Ovary (tissue), 10 donors: ENCODE measurements at places on chromosomes 5 and 9. TPM values are rescaled to one million over a fixed set of nuclear protein-coding genes. Genes with fewer than 3 reads are reported as not detected.

DNA sequence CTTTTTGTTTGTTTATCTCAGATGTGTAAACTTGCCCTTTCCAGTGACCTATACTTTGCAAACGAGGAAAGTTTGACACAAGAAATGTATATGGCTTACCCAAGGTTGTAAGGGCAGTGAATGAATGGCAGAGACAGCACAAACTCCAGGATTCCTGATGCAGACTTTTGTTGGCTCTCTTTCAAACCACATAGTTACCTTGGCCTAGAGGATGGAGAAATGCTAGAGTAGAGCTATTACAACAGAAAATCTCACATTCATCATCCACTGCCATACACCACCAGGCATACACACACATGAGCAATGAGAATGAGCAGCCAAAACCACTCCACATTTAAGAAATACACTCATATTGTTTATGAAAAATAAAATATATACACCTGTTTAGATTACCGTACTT, 387.0 kb downstream of the TLR4 start:
- H3K4me1 ChIP-seq, result no peaks in the 10 kb centered on the region
- H3K27ac ChIP-seq, result no peak overlapping the region
- H3K4me3 ChIP-seq, result no peak overlapping the region
- DNase-seq, result no peak
- H3K36me3 ChIP-seq, result no peaks in the 10 kb centered on the region
- no peaks in the 10 kb centered on the region for H3K27me3 ChIP-seq

GRCh38 chr5:108788142-108788541, 40.4 kb downstream of the FER start:
- no peaks in the 10 kb centered on the region for H3K36me3 ChIP-seq
- H3K4me3 ChIP-seq, result no peak overlapping the region
- DNase-seq, result no peak
- H3K4me1 ChIP-seq, result peaks cover 2% of the 10 kb centered on the region
- H3K27me3 ChIP-seq, result no peaks in the 10 kb centered on the region

DNA sequence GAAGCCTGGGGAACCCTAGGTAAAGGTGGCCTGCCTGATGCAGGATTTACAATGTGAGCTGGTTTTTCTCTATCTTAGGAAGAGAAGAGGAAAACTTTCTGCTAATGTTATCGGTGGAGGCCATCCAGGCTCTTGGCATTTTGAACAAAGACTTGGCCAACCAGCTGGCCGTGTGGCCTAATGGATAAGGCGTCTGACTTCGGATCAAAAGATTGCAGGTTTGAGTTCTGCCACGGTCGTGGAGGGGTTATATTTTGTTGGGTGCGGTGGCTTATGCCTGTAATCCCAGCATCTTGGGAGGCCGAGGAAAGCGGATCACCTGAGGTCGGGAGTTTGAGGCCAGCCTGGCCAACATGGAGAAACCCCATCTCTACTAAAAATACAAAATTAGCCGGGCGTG, 9.6 kb downstream of the C9orf152 start:
- no peak overlapping the region for H3K27ac ChIP-seq
- no peak overlapping the region for H3K4me3 ChIP-seq
- H3K36me3 ChIP-seq, result no peaks in the 10 kb centered on the region
- no peak for DNase-seq

GRCh38 chr9:27073841-27074728, 34.9 kb upstream of the TEK start:
- H3K27me3 ChIP-seq, result no peaks in the 10 kb centered on the region
- no peak overlapping the region for H3K27ac ChIP-seq
- DNase-seq, result no peak
- no peak overlapping the region for H3K4me3 ChIP-seq

DNA sequence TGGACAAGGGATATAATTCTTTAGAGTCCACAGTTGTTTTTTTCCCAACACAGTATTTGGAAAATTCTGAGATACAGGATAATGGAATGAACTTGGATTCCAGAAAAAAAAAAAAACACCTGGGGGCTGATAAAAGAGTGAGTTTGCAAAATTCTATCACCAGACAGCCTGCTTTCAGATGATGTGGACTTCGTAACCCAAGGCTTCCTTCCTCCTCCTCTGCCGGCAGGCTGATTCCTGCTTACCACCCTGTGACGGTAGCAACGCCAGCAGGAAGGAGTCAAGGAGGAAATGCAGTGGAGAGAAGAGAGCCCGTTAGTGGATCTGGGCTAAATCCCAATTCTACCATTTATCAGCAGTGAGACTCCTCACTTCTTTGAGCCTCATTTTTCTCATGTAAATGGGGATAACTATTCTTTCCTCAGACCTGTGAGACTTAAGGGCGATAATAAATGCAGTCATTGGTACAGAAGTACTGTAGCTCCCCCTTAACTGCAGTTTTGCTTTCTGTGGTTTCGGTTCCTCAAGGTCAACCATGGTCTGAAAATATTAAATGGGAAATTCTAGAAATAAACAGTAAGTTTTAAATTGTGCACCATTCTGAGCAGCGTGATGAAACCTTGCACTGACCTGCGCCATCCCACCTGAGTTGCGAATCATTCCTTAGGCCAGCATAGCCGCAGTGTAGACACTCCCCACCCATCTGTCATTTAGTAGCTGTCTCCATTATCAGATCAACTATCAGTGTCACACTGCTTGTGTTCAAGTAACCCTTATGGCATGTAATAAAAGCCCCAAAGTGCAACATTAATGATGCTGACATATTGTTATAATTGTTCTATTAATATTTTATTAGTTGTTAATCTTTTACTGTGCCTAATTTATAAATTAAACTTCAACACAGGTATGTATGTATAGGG, 71.4 kb downstream of the DCP2 start:
- no peak overlapping the region for H3K4me3 ChIP-seq
- peak overlapping the region; percentile 64 for H3K27ac ChIP-seq
- no peaks in the 10 kb centered on the region for H3K27me3 ChIP-seq
- no peaks in the 10 kb centered on the region for H3K36me3 ChIP-seq

DNA sequence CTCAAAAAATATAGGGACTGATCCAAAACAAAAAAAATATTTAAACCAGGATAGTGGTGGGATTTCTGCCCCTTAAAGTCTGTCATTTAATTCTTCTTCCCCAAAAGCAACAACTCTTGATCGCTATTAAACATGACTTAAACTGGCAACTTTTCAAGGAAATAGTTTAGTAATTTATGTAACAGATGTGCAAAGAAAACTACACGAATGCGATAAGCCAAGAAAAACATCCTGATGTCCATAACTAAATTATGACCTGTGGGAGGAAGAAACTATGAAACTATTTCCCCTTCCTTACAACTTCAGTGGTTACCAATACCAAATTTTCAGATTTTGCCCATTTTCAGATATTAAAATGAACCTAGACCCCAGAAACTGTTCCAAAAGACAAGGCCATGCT, 31.5 kb downstream of the CLINT1 start:
- H3K27ac ChIP-seq, result no peak overlapping the region
- H3K4me1 ChIP-seq, result peaks cover 12% of the 10 kb centered on the region
- no peak overlapping the region for H3K4me3 ChIP-seq
- DNase-seq, result no peak
- no peaks in the 10 kb centered on the region for H3K36me3 ChIP-seq

GRCh38 chr5:74567411-74567995, 73.0 kb downstream of the ENC1 start:
- no peaks in the 10 kb centered on the region for H3K27me3 ChIP-seq
- H3K4me1 ChIP-seq, result no peaks in the 10 kb centered on the region
- H3K36me3 ChIP-seq, result no peaks in the 10 kb centered on the region
- H3K4me3 ChIP-seq, result no peak overlapping the region

GRCh38 chr9:35464141-35465025, 25.5 kb upstream of the RUSC2 start:
- no peaks in the 10 kb centered on the region for H3K27me3 ChIP-seq
- no peak overlapping the region for H3K4me3 ChIP-seq
- no peak for DNase-seq
- H3K36me3 ChIP-seq, result no peaks in the 10 kb centered on the region
- H3K27ac ChIP-seq, result no peak overlapping the region
- H3K4me1 ChIP-seq, result no peaks in the 10 kb centered on the region

DNA sequence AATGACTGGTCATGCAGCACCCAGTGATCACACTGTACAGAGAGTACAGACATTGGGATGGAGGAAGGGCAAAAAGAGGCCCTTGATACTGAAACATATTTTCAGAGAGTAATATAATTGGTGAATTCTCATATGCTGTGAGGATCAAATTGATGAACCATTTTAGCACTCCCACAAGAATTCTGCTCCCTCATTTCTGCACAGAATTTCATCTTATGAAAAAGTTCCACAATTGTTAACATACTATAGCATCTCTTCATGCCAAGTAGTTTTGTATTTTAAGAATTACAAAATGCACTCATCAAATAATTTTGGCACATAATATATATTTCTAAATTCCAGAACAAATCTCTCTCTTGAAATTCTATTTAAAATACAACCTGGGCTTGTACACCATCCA, 351.2 kb downstream of the PDE4D start:
- no peaks in the 10 kb centered on the region for H3K4me1 ChIP-seq
- no peak overlapping the region for H3K27ac ChIP-seq
- no peak for DNase-seq
- H3K36me3 ChIP-seq, result no peaks in the 10 kb centered on the region
- no peaks in the 10 kb centered on the region for H3K27me3 ChIP-seq

DNA sequence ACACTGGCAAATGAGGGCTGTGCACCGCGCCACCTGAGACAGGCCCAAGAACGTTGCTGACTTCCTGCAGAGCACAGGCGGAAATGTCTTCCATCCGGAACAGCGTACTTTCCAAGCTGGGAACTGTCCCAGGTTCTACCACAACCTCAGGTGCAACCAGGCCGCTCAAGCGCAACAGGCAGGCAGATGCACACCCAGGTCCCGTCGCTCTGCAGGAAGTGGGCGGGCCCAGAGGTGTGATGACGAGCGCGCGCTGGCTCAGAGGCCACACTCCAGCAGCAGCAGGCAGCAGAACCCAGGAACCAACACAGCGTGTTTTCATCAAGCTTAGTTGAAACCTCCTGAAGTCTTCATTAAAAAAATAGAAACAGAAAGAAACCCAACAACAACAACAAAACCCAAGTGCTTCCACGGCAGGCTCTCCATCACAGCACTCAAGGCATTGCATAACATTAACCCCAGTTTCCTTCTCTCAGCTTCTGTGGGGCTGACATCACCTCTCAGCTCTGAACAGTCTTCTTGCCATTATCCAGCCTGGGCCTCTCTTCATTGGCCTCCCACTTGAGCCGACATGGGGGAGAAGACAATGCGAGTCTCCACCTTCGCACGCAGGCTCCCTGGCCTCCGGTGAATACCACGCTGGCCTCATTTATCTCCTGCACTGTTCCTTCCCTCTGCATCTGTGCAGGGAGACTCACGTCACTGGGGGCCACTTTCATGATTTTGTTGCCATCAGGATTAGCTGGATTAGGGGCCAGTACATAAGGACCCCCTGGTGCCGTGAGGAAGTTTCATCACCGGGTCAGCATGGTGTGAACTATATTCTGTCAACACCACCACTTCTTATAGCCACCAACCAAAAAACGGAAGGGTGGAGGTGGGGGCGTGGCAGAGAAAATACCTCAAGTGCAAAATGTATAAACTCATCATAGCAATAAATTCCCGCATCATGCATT, 22.1 kb downstream of the PTCH1 start:
- H3K36me3 ChIP-seq, result no peaks in the 10 kb centered on the region
- no peak overlapping the region for H3K27ac ChIP-seq
- peaks cover 12% of the 10 kb centered on the region for H3K4me1 ChIP-seq

GRCh38 chr9:88342246-88342645, 46.0 kb upstream of the SPIN1 start:
- DNase-seq, result no peak
- no peak overlapping the region for H3K27ac ChIP-seq
- H3K4me1 ChIP-seq, result no peaks in the 10 kb centered on the region
- H3K36me3 ChIP-seq, result no peaks in the 10 kb centered on the region

GRCh38 chr9:133740911-133741310, 2.8 kb upstream of the SARDH start:
- H3K36me3 ChIP-seq, result no peaks in the 10 kb centered on the region
- H3K4me3 ChIP-seq, result no peak overlapping the region
- no peak overlapping the region for H3K27ac ChIP-seq
- H3K27me3 ChIP-seq, result no peaks in the 10 kb centered on the region
- DNase-seq, result no peak

DNA sequence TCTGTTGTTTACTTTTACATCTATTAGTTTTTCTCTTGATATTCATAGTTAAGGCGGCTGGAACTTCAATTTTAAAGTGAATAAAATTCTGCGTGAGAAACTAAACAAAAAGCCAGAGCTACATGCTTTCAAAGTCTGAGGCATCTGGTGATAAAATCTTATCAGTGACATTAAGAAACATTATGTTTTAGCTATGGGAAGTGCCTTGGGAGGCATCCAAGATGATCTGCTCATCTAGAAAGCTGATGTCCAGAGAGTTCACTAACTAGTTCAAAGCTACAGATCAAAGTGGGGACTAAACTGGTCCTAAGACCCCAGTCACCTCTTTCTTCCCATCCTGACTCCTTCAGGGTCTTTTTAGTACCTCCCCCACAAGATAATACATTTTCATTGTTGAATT, 37.2 kb downstream of the MRPS27 start:
- H3K27ac ChIP-seq, result peak overlapping the region; percentile 67
- no peaks in the 10 kb centered on the region for H3K27me3 ChIP-seq
- no peak for DNase-seq
- no peaks in the 10 kb centered on the region for H3K36me3 ChIP-seq

- no peak overlapping the region for H3K4me3 ChIP-seq
- H3K4me1 ChIP-seq, result no peaks in the 10 kb centered on the region
These were observed 66.6 kb downstream of the ZNF474 start for GRCh38 chr5:122195802-122196394.

DNA sequence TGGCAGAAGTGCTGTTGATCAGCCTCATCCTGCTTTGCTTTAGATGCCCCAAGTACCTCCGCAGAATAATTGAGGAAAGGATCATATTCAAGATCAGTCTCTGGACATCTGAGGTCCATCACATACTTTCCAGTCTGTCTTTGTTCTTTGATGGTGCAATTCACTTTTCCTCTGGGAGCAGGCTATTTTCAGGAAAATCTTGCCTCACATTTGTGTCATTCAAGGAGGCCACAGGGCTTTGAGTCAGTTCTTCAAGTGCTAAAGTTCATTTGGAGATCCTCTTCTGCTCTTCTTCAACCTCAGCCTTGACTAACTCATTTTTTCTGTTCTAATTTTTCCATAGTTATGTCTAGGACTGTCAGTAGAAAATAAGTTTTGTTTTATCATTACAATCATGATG, 18.6 kb downstream of the EQTN start:
- H3K4me3 ChIP-seq, result no peak overlapping the region
- H3K36me3 ChIP-seq, result no peaks in the 10 kb centered on the region
- DNase-seq, result no peak
- no peaks in the 10 kb centered on the region for H3K27me3 ChIP-seq

PAPPA gene
- total RNA-seq, result 2.3 TPM

ZFR gene
- 83.3 TPM for total RNA-seq

TAF11L5 gene
- total RNA-seq, result not detected

CFAP77 gene
- total RNA-seq, result 13.8 TPM

CCNI2 gene
- not detected for total RNA-seq

C9 gene
- 0.84 TPM for total RNA-seq

INSL6 gene
- total RNA-seq, result not detected

ANKRD31 gene
- total RNA-seq, result 0.33 TPM

PCDHB5 gene
- total RNA-seq, result 8.7 TPM

ABO gene
- 23.1 TPM for total RNA-seq

UNC5A gene
- 0.10 TPM for total RNA-seq
